ENCODE measurements at places on chromosomes 11 and 22.

GRCh38 chr11:69801513-69802335, 17.5 kb downstream of the FGF3 start:
- peak; percentile 47 for DNase-seq

DNA sequence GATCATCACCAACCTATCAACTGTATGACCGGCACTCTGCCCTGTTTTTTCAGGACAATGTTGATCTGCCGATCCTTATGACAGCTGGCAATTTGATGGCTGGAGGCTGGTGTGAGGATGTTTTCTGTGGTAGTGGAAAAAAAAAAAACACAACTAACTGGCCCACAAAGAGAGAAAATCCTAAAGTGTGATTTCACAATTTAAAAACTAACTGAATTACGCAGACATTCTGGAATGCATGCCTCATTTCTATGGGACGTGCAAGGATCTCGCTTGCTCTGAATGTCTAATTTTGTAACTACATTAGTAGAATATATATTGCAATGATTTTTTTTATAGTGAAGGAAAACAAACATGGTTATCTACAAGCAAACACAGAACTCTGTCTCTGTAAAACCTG, 590.5 kb downstream of the ETS1 start:
- no peak for DNase-seq

GRCh38 chr11:31387379-31387778, 17.7 kb downstream of the DNAJC24 start:
- DNase-seq, result no peak

GRCh38 chr11:123173040-123173855, 21.8 kb downstream of the CLMP start:
- DNase-seq, result no peak

GRCh38 chr11:23123753-23124152, 263.5 kb upstream of the CCDC179 start:
- DNase-seq, result no peak

DNA sequence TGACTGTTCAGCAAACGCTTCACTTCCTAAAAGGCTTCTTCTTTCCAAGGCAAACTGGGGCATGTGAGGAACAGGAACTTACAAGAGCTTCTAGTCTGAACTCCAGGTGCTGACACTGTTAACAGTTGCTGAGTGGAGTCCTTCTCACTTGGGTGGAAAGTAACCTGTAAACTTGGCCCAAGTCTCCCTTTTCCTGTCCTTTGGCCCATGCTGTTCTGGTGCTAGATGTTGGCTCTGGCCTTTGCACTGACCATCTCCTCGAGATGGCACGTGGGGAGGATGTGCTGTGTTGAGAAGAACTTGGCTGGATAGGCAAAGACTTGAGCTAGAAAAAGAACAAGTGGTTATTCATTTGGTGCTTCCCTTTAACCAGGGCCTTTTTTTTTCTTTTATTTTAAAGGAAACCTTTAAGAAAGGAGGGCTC, 53.6 kb downstream of the PTPRJ start:
- DNase-seq, result no peak

GRCh38 chr11:118087931-118088330, 1.2 kb upstream of the SMIM35 start:
- no peak for DNase-seq

DNA sequence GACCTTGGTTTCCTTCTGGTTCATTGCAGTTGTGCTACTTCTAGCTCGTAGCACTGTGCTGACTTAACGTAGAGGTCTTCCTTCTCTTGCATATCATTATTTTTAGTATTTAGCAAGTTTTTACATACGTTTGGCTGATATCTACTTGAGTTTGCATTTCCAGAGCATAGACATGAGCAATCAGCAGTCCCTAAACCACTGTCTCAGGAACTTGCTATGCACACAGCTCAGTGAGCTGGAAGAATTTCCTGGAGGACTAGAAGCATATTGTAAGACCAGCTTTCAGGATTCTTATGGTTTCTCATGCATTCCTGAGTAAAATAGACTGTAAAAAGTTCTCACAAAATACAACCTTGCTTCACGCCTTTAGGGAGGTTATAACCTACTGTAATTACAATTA, 226.7 kb upstream of the PDGFD start:
- DNase-seq, result no peak

DNA sequence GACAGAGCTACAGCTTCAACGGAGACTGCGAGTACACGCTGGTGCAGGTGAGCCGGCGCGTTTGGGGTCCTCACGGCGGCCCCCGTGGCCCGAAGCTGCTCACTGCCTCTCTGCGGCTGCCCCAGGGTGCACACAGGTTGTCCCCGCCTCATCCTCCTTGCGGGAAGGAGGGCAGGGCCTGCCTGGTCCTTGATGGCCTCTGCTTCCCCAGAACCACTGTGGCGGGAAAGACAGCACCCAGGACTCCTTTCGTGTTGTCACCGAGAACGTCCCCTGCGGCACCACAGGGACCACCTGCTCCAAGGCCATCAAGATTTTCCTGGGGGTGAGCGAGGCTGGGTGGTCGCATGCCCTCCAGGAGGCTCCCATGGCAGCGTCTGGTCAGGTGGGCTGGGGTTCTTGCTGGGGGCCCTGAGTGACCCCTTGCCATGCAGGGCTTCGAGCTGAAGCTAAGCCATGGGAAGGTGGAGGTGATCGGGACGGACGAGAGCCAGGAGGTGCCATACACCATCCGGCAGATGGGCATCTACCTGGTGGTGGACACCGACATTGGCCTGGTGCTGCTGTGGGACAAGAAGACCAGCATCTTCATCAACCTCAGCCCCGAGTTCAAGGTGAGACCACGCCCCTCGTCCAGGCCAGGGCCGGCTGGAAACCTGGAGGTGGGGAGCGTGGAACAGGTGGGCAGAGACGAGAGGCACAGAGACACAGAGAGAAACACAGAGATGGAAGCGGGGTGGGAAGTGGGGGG, 19.4 kb downstream of the MUC5AC start:
- no peak for DNase-seq

GRCh38 chr22:26585104-26585790, 4.7 kb downstream of the TPST2 start:
- no peak for DNase-seq

DNA sequence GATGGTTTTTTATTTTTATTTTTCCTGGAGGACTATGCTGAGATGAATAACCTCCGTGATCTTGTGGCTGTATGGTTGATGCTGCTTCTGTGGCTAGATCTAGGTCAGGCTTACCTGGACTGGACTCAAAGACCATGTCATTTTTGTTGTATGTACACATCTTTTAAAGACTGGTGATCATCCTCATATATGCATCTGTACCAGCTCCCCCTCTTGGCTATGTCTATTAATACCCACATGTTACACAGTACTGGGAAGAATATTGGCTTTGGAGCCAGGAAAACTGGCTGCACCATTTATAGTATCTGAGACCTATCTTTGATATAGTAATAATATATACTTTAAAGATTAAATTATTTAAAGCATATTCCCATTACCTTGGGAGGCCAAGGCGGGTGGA, 18.4 kb upstream of the PITPNB start:
- no peak for DNase-seq

DNA sequence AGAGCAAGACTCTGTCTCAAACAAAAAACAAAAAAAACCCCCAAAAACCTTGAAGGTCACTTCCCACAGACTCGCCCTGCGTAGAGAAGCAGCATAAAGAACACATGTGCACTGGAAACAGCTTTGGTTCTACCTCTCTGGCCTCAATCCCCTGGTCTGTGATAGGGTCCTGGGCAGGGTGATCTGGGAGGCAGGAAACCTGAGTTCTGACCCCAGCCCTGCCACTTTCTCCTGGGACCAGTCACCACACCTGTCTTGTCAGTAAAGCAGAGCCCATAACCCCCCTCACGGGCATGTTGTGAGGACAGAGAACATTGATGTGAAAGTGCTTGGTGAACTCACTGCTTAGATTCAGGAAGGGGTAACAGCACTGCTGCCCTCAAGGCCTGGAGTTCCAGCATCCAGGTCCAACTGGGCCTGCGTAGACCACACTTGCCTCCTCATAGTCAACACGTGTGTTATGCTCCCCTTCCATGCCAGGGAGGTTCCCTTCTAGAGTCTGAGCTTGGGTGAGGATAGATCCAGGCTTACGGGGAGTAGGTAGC, 11.4 kb downstream of the UCP2 start:
- DNase-seq, result no peak

- peak; percentile 26 for DNase-seq
Measured at GRCh38 chr11:43835104-43835503, 45.5 kb upstream of the ALKBH3 start.

- DNase-seq, result no peak
Measured at GRCh38 chr11:129286813-129287212, 88.8 kb upstream of the BARX2 start.

DNA sequence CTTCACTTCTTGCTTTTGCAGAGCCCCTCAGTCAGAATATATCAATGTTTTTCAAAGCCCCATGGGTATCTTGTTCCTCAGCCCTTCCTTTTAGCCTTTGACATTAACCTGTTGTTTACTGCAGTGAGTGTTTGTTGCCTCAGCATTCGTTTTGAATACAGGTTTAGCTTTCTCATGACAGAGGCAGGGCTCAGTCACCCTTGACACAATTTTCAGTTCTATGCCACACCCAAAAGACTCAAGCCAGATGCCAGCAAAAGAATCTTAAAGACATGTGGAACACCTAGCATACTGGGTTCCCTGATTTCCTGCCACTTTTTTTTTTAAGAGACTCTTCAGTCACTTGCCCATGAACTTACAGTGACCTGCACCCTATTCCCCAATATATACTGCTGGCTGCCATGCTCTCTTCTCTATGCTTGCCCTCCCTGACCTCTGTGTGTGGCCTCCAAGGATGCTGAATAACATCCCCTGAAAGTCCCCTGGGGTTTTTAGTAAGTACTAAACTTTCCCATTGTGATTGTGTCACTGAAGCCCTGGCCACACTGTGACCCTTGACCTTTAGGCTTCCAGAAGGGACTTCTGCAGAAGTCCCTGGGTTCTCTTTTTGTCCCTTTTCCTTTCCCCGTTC, 1225.5 kb downstream of the TBC1D22A start:
- no peak for DNase-seq

DNA sequence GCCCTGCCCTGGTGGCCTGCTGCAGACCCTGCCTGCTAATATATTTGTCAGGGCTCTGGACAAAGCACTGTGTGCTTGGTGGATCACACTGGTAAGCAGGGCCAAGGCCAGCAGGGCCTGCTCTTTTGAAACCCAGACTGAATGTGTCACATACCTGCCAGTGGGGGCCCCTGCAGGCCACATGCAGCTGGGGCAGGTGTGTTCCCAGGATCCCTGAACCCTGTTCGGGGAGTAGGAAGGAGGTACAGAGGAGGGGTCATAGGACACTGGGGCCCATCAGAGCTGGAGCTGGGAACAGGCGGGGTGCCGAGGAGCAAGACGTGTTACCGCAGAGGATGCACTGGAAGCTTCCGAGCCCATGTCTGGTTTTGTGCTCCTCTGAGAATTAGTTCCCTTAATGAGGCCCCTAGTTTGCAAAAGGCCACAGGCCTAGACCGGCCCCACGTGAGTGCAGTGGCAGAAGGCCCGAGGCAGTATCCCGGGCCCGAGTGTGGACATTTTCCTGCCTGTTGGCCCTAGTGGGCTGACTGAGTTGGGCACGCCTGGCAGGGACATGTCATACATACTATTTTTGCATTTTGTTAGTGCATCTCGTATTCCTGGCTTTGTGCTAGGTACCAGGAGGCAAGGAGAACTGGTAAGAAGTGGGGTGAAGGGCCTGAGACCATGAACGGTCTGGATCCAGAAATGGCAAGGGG, 11.2 kb upstream of the ACR start:
- DNase-seq, result no peak

GRCh38 chr11:64357904-64358535, 942 bp upstream of the RPS6KA4 start:
- DNase-seq, result no peak

DNA sequence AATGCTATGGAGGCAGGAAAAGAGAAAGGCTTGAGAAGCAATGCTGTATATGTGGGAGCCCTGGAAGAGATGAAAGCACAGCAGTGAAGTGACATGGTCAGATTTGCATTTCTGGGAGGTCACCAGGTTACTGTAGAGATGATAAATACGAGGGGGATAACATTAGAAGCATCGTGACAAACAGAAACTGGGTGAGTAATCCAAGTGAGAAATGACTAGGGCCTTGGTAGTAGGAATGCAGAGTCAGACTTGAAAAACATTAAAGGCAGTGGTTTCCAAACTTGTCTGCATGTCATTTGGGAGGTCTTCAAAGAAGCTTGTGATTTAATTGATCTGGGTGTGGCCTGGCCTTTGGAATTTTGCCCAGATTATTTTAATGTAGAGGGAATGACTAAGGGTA, 43.9 kb downstream of the CCDC34 start:
- no peak for DNase-seq

GRCh38 chr11:94871491-94872185, 101.7 kb downstream of the CWC15 start:
- DNase-seq, result no peak

DNA sequence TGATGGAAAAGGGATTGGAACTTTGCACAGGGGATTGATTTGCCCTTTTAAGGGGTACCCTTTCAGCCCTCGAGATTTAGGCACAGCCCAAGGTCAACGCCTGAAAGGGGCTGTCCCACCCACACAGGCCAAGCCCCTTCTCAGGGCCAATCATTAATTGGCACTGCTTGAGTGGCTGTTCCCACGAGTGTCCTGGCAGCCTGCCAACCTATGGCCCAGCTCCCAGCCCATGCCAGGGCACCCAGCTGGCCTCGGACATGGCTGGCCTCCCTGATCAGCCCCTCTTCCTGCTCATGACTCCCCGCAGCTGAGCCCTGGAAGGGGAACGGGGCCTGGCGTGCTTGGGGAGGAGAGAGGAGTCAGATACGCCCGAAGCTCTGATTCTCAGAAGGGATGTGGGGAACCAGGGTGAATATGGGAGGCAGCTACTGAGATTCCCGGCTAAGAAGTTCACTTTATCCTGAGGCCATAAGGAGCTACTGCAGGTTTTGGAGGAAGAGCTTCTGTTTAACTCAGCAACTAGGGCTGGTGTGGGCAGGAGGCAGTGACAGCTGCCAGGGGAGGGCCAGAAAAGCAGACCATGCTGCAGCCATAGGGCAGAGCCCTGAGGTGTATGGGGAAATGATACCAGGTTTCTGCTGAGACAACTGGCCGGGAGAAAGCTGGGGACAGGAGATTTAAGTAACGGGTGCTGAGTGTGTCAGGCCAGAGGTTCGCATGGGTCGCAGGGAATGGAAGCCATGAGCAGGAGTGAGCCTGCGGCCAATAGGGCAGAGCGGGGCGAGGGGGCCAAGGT, 30.0 kb downstream of the WNT7B start:
- DNase-seq, result no peak

- peak; percentile 49 for DNase-seq
Measured at GRCh38 chr11:95498722-95499425, 267.9 kb upstream of the SESN3 start.

- DNase-seq, result no peak
Measured at GRCh38 chr22:20559174-20559760, 51.9 kb downstream of the MED15 start.

- no peak for DNase-seq
Measured at GRCh38 chr11:63817758-63818498, 4.7 kb downstream of the SPINDOC start.

DNA sequence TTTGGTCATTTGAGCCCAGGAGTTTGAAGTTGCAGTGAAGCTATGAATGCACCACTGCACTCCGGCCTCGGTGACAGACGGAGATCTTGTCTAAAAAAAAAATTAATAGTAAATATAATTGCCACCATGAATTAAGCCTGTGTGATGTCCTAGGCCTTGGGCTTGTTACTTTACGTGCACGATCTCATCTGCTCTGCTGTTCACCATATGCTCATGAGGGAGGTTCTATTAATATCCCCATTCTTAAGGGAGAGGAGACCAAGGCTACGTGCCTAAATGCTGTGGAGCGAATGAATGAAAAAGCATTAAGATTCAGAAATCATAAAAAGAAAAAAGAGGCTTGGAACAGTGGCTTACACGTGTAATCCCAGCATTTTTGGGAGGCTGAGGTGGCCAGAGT, 2.6 kb upstream of the ATG2A start:
- DNase-seq, result no peak

- DNase-seq, result no peak
Measured at GRCh38 chr11:121557348-121557747, 104.6 kb upstream of the SORL1-AS1 start.
